ENCODE measurements at places on chromosomes 2 and 18.

GRCh38 chr2:188975497-188976102, 1.4 kb downstream of the COL3A1 start:
- no peak for DNase-seq

GRCh38 chr2:100629309-100629708, 66.5 kb downstream of the PDCL3 start:
- DNase-seq = no peak

DNA sequence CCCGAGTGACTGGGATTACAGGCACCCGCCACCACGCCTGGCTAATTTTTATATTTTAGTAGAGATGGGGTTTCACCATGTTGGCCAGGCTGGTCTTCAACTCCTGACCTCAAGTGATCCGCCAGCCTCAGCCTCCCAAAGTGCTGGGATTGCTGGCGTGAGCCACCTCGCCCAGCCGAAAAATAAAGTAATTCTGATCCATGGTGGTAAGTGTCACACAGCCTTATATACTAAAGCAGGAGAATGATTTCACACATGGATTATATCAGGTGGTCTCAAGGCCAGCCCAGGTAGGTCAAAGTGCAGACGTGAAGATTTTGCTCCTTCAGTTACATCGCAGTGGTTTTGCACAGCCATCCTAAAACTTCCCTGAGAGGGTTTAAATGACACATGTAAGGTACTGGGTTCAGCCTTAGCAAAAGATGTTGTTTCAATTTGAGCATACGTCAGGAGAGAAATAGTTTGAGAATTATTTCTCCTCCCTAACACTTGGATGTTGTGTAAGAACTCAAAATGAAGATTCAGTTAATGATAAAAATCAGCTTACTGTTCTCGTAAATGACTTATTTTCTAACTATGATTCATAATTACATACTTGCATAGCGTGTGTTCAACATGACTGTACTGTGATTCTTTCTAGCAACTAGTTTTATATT, 93.0 kb upstream of the SLC39A10 start:
- DNase-seq = no peak

DNA sequence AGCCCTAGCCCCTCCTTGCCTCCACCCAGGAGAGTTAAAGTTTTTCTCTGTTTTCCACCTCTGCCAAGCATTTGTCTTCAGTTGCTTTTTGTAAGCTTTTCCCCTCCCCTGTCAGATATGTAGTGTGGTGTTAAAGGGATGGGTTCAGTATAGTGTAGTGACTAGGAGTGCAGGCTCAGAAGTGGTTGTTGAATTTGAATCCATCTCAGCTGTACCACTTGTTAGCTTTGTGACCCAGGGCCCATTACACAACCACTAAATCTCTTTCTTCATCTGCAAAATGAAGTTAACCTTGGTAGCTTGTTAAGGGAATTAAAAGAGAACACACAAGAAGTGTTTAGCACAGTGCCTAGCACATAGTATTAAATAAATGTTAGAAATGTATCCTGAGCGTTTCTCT, 56.9 kb downstream of the MAP3K20 start:
- DNase-seq = no peak

DNA sequence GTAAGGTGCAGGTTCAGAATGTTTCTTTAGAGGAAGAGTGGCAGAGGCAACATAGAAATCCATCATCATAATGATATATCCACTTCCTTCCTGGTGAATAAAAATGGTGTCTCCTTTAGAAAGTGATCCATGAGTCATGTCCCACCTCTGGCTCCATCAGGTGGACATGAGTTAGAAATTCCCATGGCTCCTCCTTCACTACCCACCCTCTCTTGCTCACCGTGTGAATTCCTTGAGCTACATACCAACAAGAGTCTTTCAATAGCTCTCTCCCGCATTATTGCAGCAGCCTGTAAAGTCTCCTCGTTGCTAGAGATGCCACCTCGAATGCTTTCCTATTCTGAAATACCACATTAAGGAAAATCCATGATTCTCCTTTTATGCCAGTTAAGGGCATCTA, 317.6 kb downstream of the LNPK start:
- no peak for DNase-seq

DNA sequence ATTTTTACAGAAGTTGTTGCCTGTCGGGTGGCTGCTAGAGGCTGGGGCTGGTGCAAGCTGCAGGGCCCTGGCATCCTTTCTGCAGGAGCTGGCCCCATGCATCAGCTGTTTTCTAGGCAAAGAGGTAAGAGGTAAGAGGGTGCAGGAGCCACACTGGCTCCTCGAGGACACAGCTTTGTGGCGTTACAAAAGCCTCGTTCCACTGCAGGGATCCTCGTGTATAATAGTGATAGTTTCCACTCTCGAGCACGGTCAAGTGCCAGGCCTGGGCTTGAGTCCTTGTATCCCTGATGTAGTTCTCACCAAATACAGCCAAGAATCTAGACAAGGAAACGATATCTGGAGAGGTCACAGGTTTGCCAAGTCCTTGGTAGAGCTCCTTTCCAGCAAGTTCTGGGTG, 33.2 kb upstream of the FHOD3 start:
- DNase-seq = no peak

- no peak for DNase-seq
Measured at GRCh38 chr18:27728659-27729058, 448.3 kb downstream of the CDH2 start.

DNA sequence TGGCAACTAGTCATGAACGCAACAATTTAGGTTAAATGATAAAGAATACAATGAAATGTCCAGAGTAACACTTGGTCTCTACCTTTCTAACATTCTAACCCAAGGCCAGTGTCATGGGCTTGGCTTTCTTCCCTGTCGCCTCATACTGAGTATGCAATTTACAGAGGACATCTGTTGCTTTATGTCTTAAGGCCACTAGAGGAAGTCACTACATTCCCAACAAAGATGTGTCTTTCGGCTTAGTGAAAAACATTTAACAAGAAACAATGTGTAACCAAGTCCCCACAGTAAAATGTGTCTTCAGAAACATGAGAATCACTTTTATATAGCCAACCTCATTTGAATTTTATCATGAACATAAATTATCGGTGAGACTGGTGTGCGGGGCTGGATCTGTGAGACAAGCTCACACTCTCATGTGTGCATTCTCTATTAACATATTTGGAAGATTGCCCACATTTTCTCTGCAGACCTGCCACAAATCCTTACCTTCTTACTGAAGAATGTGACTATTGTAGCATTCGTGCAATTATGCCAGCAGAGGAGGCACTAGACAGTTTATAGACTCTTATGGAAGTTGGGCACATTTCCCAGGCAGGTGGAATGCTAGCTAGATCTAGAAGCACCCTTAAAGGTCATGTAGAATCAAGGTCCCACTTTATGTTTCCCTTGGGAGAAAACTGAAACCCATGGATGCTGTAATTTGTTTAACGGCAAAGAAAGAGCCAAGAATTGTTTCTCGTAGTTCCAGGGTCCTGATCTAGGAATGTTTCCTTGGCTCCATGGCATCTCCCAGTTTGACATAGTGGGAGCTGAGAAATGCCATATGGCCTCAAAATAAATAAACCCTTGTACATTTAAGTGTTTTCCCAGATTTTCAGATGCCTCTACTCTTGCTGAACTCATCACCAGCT, 101.8 kb downstream of the CD226 start:
- DNase-seq = peak; percentile 15

GRCh38 chr2:194004590-194005206, 1652.3 kb upstream of the SLC39A10 start:
- DNase-seq = no peak

- DNase-seq = no peak
Measured at GRCh38 chr2:28640260-28640907, 111.2 kb upstream of the PPP1CB start.

- no peak for DNase-seq
Measured at GRCh38 chr2:62293490-62294271, 97.8 kb downstream of the B3GNT2 start.

DNA sequence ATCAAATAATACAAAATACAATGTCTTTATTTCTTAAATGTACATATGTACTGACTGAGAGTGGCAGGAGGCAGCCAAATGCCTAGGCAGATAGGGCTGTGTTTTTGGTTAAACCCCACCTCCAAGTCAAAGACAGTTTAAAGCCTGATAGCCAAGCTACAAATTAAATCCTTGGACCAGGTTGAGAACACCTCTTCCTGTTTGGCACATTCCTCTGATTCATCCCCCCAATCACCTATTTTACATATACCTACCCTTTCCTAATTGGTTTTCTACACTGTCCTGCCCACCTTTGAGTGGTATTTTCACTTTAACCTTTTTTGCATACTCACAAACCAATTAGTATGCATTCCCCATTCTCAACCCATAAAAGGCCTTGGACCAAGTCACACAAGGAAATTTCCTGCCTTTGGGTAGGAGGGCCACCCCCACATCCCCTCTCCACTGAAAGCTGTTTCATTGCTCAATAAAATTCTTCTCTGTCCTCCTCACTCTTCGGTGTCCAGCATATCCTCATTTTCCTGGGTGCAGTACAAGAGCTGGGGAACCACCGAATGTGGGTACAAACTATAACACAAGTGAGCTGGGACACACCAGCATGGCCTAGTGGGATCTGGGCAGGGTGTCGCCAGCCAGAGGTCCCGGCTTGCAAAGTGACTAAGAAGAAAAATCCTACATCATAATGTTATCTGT, 149.1 kb downstream of the UBE2E3 start:
- no peak for DNase-seq

- no peak for DNase-seq
Measured at GRCh38 chr2:126510356-126510755, 145.6 kb upstream of the GYPC start.

DNA sequence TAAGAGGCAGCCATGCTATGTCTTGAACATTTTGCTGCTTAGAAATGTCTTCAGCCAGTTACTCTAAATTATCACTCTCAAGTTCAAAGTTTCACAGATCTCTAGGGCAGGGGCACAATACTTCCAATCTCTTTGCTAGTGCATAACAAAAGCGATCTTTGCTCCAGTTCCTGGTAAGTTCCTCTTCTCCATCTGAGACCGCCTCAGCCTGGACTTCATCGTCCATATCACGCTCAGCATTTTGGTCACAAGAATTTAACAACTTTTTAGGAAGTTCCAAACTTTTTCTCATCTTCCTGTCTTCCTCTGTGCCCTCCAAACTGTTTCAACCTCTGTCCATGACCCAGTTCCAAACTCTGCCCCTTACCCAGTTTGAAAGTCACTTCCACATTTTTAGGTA, 8.8 kb upstream of the SLC35F5 start:
- DNase-seq = no peak

DNA sequence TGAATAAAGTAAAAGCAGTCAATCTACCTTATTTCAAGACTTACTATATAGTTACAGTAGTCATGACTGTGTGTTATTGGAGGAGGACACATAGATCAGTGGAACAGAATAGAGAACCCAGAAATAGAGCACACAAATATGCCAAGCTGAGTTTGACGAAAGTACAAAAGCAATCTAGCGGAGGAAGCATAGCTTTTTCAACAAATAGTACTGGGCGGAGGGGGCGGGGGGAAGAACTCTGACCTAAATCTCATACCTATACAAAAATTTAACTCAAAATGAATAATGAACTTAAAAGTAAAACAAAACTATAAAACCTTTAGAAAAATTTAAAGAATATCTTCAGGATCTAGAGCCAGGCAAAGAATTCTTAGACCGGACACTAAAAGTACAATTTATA, 139.1 kb downstream of the AGPS start:
- DNase-seq = no peak

DNA sequence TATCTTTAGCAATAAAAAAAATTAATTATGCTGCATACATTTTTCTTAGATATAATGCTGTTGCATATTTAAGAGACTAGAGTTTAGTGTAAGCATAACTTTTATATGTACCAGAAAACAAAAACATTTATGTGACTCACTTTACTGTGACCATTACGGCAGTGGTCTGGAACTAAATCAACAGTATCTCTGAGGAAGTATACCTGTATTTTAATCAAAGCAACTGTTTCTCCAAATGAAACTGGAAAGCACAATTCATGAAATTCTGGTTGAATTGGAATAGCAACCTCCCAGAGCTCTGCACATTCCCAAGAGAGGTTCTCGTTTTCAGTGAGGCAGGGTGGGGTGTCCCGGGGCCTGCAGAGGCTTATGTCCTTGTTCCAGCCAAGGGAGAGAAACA, 112.2 kb upstream of the TACR1 start:
- no peak for DNase-seq

- no peak for DNase-seq
Measured at GRCh38 chr2:116440104-116440653, 1374.3 kb upstream of the DDX18 start.

DNA sequence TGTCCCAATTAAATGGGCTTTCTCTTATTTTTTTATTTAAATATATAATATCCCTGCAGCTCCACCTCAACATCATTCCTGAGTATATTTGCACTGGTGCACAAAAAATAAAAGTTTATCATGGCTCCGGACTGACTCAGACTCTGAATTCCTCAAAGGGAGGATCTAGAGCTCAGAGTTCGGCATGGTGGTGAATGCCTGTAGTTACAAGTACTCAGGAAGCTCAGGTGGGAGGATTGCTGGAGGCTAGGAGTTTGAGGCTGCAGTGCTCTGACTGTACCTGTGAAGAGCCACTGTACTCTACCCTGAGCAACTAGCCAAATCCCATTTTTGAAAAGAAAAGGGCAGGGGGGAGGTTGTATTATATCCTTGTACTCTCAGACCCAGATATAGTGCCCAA, 52.8 kb upstream of the NRXN1 start:
- no peak for DNase-seq

GRCh38 chr2:58215429-58215828, 25.7 kb downstream of the FANCL start:
- no peak for DNase-seq

DNA sequence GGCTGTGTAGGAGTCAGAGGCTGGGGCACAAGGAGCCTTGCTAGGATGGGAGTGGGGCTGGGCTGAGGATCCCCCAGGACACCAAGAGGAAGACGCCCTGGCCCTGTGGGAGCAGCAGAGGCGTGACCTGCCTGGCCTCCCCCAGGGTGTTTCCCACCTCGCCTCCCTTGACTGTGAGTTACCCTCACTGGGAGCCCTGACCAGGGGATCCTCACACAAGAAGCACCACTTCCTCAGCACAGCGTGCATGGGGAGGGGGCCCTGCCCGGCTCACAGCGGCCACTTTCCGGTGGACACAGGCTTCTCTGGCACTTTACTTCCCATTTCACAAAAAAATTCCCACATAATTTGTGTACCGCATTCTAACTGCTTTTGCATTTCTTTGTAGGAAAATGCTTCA, 187.7 kb downstream of the EIPR1 start:
- no peak for DNase-seq

- peak; percentile 40 for DNase-seq
Measured at GRCh38 chr2:167293172-167293781, 405.0 kb downstream of the XIRP2 start.

DNA sequence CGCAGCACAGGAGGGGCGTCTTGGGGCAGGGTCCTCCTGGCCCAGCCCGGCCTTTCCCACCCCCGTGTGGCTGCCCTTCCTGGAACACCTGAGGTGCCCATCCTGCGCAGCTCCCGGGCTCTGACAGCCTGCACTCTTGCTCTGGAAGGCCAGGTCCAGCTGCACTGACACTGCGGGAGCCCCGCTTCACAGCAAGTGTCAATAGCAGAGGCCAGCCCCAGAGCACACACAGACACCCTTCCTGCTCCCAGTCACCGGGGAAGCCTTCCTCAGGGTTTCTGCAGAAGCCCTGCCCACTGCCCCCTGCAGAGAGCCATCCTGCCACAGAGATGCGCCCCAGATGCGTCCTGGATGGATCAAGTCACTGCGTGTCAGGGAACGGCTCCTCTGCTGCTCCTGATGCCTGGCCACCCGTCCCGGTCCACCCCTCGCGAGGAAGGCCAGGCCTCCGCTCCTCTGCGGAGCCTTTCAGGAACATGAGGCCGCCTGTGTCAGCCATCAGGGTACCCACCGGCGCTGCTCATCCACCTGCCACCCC, 519.2 kb upstream of the MYT1L start:
- no peak for DNase-seq

Data from NCI-H524 (cell line).